Adrenal gland (tissue), 19 donors: ENCODE measurements at places on chromosomes 3 and 15. TPM values are rescaled to one million over a fixed set of nuclear protein-coding genes. Genes with fewer than 3 reads are reported as not detected.

DNA sequence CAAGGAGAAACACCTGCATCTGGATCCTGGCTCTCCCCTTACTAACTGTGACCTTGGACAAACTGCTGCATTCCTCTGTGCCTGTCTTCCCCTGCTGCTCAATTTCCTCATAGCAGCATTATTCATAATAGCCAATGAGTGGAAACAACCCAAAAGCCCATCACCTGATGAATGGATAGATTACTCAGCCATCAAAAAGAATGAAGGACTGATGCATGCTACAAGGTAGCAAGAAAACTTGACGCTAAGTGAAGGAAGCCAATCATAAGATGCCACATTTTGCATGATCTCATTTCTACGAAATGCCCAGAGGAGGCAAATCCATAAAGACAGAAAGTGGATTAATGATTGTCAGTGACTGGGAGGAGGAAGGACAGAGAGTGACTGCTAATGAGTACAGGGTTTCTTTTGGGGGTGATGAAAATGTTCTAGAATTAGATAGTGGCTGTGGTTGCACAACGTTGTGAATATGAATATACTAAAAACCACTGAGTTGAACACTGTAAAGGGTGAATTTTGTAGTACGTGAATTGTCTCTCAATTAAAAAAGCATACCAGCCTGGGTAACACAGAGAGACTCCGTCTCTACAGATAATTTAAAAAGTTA lies 11.2 kb downstream of the IGDCC4 start:
- H3K36me3 ChIP-seq = no peaks in the 10 kb centered on the region
- H3K4me1 ChIP-seq = peaks cover 23% of the 10 kb centered on the region
- no peak overlapping the region for H3K4me3 ChIP-seq
- DNase-seq = peak; percentile 56
- H3K27ac ChIP-seq = no peak overlapping the region

GRCh38 chr3:150329408-150329807 lies 78.7 kb upstream of the TSC22D2 start:
- no peaks in the 10 kb centered on the region for H3K4me1 ChIP-seq
- no peak for DNase-seq
- no peaks in the 10 kb centered on the region for H3K27me3 ChIP-seq
- no peak overlapping the region for H3K4me3 ChIP-seq

DNA sequence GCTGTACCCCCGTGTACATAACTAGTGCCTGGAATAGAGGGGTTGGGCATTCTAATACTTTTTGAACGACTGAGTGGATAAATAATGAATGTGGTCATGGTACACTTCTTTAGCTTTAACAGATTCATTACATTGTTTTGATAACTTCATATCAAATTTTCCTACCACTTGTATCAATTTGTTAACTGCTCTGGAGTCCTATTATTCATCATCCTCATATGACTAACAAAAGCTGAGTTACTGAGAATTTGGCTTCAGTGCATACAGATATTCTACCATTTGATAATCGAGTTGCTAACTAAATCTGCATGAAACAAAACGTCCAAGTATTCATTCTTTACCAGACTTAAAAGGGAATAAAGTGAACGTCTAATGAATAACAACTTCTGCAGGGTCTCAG lies 31.7 kb downstream of the FRMD5 start:
- no peak overlapping the region for H3K4me3 ChIP-seq
- H3K27me3 ChIP-seq = no peaks in the 10 kb centered on the region
- H3K4me1 ChIP-seq = peaks cover 5% of the 10 kb centered on the region
- no peak for DNase-seq
- no peak overlapping the region for H3K27ac ChIP-seq

DNA sequence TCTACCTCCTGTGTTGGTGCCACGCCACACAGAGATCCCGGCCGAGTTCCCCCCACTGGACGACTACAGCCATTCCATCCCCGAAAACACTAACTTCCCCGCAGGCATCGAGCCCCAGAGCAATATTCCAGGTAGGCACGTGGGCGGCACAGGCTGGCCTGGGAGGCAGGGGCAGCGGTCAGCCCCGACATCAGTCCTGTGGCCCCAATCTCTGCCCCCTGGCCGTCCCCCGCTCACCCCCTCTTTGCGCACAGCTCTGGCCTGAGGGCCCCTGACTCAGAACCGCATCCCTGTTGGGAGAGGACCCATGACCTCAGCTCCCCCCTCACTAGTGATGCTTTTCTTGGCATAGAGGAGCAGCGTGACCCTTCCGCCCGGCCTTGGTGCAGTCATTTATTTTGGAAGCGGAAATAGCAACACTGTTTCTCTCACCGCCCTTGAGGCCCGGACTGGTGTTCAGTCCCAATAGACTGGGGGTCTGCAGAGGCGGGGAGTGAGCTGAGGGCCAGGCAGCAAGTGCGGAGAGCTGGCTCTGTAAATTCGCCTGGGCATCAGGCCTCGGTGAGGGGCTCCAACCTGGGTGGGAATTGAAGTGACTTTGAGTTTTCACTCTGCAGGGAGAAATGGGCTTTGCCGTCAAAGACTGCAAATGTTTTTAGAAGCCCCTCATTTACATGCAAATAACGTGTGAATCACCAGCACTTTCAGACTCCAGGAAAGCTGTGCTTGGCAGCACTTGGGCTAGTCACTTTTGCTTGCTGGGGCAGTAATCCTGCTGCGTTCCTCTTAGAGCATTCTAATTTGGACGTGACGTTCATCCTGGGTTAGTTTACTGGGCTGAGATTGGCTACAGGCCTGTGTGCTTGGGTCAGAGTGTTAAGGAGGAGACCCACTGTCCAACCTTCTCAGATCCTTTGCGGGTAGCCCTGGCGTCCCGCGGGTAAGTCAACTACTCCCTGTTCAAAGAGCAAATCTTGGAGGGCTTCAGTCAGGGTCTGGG lies 88.9 kb downstream of the AAGAB start:
- DNase-seq = peak; percentile 31
- peaks cover 3% of the 10 kb centered on the region for H3K36me3 ChIP-seq
- no peaks in the 10 kb centered on the region for H3K4me1 ChIP-seq
- no peaks in the 10 kb centered on the region for H3K27me3 ChIP-seq
- peak overlapping the region; percentile 62 for H3K27ac ChIP-seq

GRCh38 chr3:42526616-42527367 lies 24.3 kb downstream of the VIPR1 start:
- H3K4me3 ChIP-seq = no peak overlapping the region
- H3K27ac ChIP-seq = no peak overlapping the region
- H3K4me1 ChIP-seq = no peaks in the 10 kb centered on the region

DNA sequence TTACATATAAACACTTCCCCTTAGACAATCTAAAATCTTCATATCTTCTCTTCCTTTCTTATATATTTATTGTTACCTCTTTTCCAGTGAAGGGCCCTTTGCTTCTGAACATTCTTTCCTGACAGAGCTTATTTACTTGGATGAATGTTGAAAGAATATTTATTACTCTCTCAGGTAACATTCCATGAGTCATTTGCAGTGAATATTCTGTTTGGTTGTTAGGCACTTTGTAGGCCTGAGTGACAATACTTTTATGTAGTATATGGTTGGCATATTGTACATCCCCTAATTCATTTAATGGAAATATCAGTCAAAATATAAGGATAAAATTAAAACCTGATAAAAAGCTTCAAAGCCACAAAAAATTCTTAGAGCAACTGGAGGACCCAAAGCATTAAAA lies 260.9 kb upstream of the KCNMB2 start:
- DNase-seq = no peak
- H3K36me3 ChIP-seq = no peaks in the 10 kb centered on the region
- H3K4me1 ChIP-seq = no peaks in the 10 kb centered on the region
- H3K27ac ChIP-seq = no peak overlapping the region
- H3K4me3 ChIP-seq = no peak overlapping the region

DNA sequence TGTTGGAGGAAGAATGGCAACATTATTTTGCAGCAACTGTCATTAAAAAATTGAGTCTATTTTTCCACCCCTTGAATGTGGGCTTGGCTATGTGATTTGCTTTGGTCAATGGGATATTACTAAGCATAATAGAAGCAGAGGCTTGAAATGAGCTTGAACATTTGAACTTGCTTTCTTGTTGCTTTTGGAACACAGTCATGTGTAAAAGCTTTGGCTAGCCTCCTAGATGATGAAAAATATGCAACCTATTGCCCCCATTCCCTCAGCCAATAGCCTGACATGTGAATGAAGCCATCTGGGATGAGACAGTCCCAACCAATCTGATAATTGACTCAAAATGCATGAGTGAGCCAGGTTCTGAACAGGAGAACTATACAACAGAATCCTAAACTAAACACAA lies 78.4 kb downstream of the PLSCR2 start:
- no peaks in the 10 kb centered on the region for H3K36me3 ChIP-seq
- no peak overlapping the region for H3K27ac ChIP-seq
- H3K4me1 ChIP-seq = no peaks in the 10 kb centered on the region
- DNase-seq = peak; percentile 25

DNA sequence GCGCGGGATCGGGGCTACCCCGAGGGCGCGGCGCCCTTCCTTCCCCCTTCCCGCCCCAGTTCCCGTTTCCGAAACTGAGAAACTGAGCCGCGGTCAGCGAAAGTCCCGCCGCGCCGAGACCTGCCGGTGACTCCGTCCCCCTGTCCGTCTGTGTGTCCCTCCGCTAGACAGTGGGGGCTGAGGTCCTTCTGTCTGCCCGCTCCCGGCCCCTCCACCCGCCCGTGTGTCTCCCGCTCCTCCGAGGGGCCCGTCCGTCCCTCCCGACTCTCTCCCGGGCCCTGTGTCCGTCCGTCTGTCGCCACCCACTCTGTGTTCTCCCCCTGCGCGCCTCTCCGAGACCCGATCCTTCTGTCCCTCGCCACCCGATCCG lies 426 bp downstream of the PRKCD start:
- H3K27me3 ChIP-seq = no peaks in the 10 kb centered on the region
- peak overlapping the region; percentile 99 for H3K27ac ChIP-seq
- peaks cover 43% of the 10 kb centered on the region for H3K4me1 ChIP-seq

Gene CSPG5
- 0.13 TPM for polyA plus RNA-seq

DNA sequence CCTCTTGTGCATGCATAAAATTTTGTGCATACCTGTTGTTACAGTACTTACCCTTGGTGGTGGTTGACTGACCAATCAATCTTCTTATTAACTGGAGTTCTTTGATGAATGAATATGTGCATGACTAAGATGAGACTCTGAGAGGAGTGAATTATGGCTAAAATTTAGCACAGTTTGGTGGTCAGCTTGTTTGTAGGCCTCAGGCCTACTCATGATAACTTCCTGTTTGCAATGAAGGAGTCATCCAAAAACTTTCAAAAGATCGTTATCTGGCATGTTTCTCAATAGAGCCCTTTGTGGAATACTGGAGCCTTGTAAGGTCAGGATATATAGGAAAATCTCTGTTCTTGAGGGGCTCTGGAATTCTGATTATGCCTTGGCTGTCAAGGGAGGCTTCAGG lies 66.5 kb downstream of the LEKR1 start:
- DNase-seq = no peak
- no peaks in the 10 kb centered on the region for H3K27me3 ChIP-seq
- no peak overlapping the region for H3K4me3 ChIP-seq
- H3K36me3 ChIP-seq = no peaks in the 10 kb centered on the region

- DNase-seq = no peak
- H3K27ac ChIP-seq = no peak overlapping the region
- no peak overlapping the region for H3K4me3 ChIP-seq
- H3K27me3 ChIP-seq = no peaks in the 10 kb centered on the region
- H3K4me1 ChIP-seq = no peaks in the 10 kb centered on the region
Observed at GRCh38 chr3:99287876-99288275, 350.5 kb upstream of the COL8A1 start.

GRCh38 chr15:86061581-86061980 lies 18.1 kb upstream of the AGBL1 start:
- no peak for DNase-seq
- H3K27me3 ChIP-seq = no peaks in the 10 kb centered on the region
- H3K27ac ChIP-seq = no peak overlapping the region
- no peaks in the 10 kb centered on the region for H3K4me1 ChIP-seq

- DNase-seq = peak; percentile 68
- H3K27ac ChIP-seq = no peak overlapping the region
- no peaks in the 10 kb centered on the region for H3K27me3 ChIP-seq
- no peak overlapping the region for H3K4me3 ChIP-seq
- no peaks in the 10 kb centered on the region for H3K4me1 ChIP-seq
Observed at GRCh38 chr3:32176989-32177701, 61.3 kb upstream of the CMTM8 start.

Gene PRSS50
- 1.9 TPM for polyA plus RNA-seq

DNA sequence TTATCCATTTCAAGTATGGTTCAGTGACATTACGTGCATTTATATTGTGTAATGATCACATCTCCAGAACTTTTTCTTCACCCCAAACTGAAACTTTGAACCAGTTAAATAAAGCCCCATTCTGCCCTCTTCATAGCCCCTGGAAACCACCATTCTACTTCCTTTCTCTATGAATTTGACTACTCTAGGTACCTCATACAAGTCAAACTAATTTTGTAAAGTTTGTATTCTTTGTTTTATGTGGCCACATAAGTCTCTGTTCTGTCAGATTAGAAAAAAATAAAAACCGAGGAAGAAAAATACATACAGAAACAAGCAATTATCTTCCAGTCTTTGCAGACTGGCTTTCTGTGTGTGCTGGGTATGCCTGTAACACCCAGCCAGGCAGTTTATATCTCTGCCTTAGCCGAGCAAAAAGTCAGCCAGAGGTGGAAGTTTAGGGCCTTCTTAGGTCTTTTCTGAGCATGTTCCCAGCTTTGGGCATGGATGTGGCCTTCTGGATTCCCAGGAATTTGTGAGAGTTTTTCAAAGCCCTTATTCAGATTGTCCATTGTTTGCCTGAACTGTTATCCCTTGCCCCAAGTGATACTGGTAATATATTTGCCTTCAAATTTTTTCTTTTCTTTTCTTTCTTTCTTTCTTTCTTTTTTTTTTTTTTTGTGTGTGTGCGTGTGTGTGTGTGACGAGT lies 6.0 kb upstream of the GRAMD1C start:
- no peaks in the 10 kb centered on the region for H3K4me1 ChIP-seq
- H3K27me3 ChIP-seq = no peaks in the 10 kb centered on the region
- H3K4me3 ChIP-seq = no peak overlapping the region
- DNase-seq = no peak
- no peaks in the 10 kb centered on the region for H3K36me3 ChIP-seq

DNA sequence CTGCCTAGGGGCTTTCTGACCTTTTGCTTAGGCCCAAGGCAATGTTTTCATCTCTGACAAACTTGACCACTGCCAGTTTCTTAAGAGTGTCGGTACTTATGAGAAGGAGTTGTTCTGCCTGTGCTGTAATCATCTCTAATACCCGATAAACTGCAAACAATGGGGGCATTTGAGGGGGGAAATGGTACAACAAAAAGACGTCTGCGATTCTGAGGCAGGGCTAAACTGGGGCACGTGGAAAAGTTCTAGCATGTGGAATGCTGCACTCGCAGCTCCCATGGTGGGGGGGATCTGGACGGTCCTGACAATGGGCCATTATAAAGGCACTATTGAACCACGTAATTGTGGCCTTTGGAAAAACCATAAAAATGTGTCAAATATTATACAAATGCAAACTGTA lies 73.1 kb upstream of the SAMMSON start:
- DNase-seq = no peak
- H3K36me3 ChIP-seq = no peaks in the 10 kb centered on the region
- no peak overlapping the region for H3K4me3 ChIP-seq
- no peaks in the 10 kb centered on the region for H3K27me3 ChIP-seq
- no peak overlapping the region for H3K27ac ChIP-seq
- no peaks in the 10 kb centered on the region for H3K4me1 ChIP-seq

GRCh38 chr15:49978121-49978520 lies 140.9 kb downstream of the ATP8B4 start:
- no peaks in the 10 kb centered on the region for H3K4me1 ChIP-seq
- H3K27me3 ChIP-seq = no peaks in the 10 kb centered on the region
- no peak for DNase-seq
